ENCODE measurements at places on chromosomes 3 and 15. TPM values are rescaled to one million over a fixed set of nuclear protein-coding genes. Genes with fewer than 3 reads are reported as not detected.

The TRPC1 gene
- 37.0 TPM for total RNA-seq

- no peaks in the 10 kb centered on the region for H3K27me3 ChIP-seq
- no peaks in the 10 kb centered on the region for H3K4me1 ChIP-seq
- no peak for DNase-seq
- peaks cover 3% of the 10 kb centered on the region for H3K36me3 ChIP-seq
- no peak overlapping the region for H3K4me3 ChIP-seq
Measured at GRCh38 chr3:65425880-65426279, 612.8 kb downstream of the MAGI1 start.

The EOGT gene
- 148 TPM for total RNA-seq

The MAP6D1 gene
- total RNA-seq: 9.5 TPM

GRCh38 chr3:193028258-193028657, 110.6 kb upstream of the MB21D2 start:
- H3K4me3 ChIP-seq: no peak overlapping the region
- H3K36me3 ChIP-seq: no peaks in the 10 kb centered on the region
- H3K4me1 ChIP-seq: no peaks in the 10 kb centered on the region
- H3K27ac ChIP-seq: no peak overlapping the region

All from thoracic aorta (tissue), 2 donors.